Stomach (tissue), 19 donors: ENCODE measurements at places on chromosomes 2 and 18. TPM values are rescaled to one million over a fixed set of nuclear protein-coding genes. Genes with fewer than 3 reads are reported as not detected.

The POTEI gene
- total RNA-seq, result 0.55 TPM

The CASP10 gene
- 2.6 TPM for total RNA-seq

The MC2R gene
- not detected for total RNA-seq

The DCC gene
- not detected for total RNA-seq

The SPAG16 gene
- 101 TPM for total RNA-seq

The SERPINB13 gene
- total RNA-seq, result 0.55 TPM

The PRKD3 gene
- total RNA-seq, result 15.2 TPM

The FHOD3 gene
- under 0.01 TPM for total RNA-seq

The BMP10 gene
- total RNA-seq, result not detected

The MALL gene
- total RNA-seq, result 28.4 TPM

The SEPTIN10 gene
- 54.9 TPM for total RNA-seq

The CHRNG gene
- total RNA-seq, result not detected

The GALNT13 gene
- 1.2 TPM for total RNA-seq

The SERPINB5 gene
- total RNA-seq, result not detected

The GPR45 gene
- not detected for total RNA-seq

The MOB1A gene
- total RNA-seq, result 66.8 TPM

The ASB18 gene
- not detected for total RNA-seq

The HOXD12 gene
- not detected for total RNA-seq

The TMEM150A gene
- total RNA-seq, result 24.6 TPM

The ALPI gene
- 12.3 TPM for total RNA-seq

The KLHL14 gene
- 3.5 TPM for total RNA-seq

The NEU2 gene
- not detected for total RNA-seq

The SRSF7 gene
- total RNA-seq, result 57.9 TPM

The REEP1 gene
- total RNA-seq, result 6.4 TPM

The GAREM1 gene
- total RNA-seq, result 60.3 TPM

The TEX44 gene
- total RNA-seq, result not detected

The BOLL gene
- not detected for total RNA-seq

The INHA gene
- 1.8 TPM for total RNA-seq
